Smooth muscle cell of the coronary artery (primary cell): ENCODE measurements at places on chromosomes 3 and 15. TPM values are rescaled to one million over a fixed set of nuclear protein-coding genes. Genes with fewer than 3 reads are reported as not detected.

The NRROS gene
- total RNA-seq = 0.08 and 1.1 TPM in 2 replicates

The TTC21A gene
- 2.0 and 2.7 TPM in 2 replicates for total RNA-seq

The NAALADL2 gene
- total RNA-seq = 2.0 and 7.8 TPM in 2 replicates

The PRR20G gene
- total RNA-seq = not detected in 2 replicates

The GPR62 gene
- under 0.01 TPM in 1 of 2 replicates, not detected in the other for total RNA-seq

The SAXO2 gene
- 0.23 and 0.98 TPM in 2 replicates for total RNA-seq

The CCDC13 gene
- total RNA-seq = 0.23 and 0.47 TPM in 2 replicates

The SUCNR1 gene
- 2.2 TPM in 1 of 2 replicates, not detected in the other for total RNA-seq

The GUCA1C gene
- total RNA-seq = not detected in 2 replicates

The ERICH6 gene
- 0.08 TPM in 1 of 2 replicates, not detected in the other for total RNA-seq

The MINAR1 gene
- 0.47 and 0.98 TPM in 2 replicates for total RNA-seq

The INSYN1 gene
- 0.45 and 20.1 TPM in 2 replicates for total RNA-seq

The TTC23 gene
- total RNA-seq = 18.6 and 26.8 TPM in 2 replicates

The SERINC4 gene
- not detected in 2 replicates for total RNA-seq

The FEZF2 gene
- not detected in 2 replicates for total RNA-seq
